Thoracic aorta (tissue), 2 donors: ENCODE measurements at places on chromosomes 5 and 9. TPM values are rescaled to one million over a fixed set of nuclear protein-coding genes. Genes with fewer than 3 reads are reported as not detected.
A peak's percentile ranks its signal among the peaks of the same experiment; 100 is the strongest.

The CD74 gene
- 1,048 TPM for total RNA-seq

The TPPP gene
- total RNA-seq, result 13.0 TPM

The IL9 gene
- total RNA-seq, result not detected

The SLCO4C1 gene
- total RNA-seq, result 0.35 TPM

The AK3 gene
- 72.9 TPM for total RNA-seq

The ANGPTL2 gene
- total RNA-seq, result 18.6 TPM

The LYRM7 gene
- 5.2 TPM for total RNA-seq

The LHX3 gene
- total RNA-seq, result not detected

The FAM120AOS gene
- 48.5 TPM for total RNA-seq

The SLC12A7 gene
- total RNA-seq, result 18.4 TPM

The GMCL2 gene
- total RNA-seq, result not detected

The GHR gene
- 6.4 TPM for total RNA-seq

The KCNT1 gene
- 0.54 TPM for total RNA-seq

The ESM1 gene
- total RNA-seq, result 3.9 TPM

GRCh38 chr9:8114826-8115225 lies 315.2 kb upstream of the DMAC1 start:
- no peaks in the 10 kb centered on the region for H3K36me3 ChIP-seq
- no peak for DNase-seq
- H3K4me3 ChIP-seq, result no peak overlapping the region
- no peak overlapping the region for H3K27ac ChIP-seq

DNA sequence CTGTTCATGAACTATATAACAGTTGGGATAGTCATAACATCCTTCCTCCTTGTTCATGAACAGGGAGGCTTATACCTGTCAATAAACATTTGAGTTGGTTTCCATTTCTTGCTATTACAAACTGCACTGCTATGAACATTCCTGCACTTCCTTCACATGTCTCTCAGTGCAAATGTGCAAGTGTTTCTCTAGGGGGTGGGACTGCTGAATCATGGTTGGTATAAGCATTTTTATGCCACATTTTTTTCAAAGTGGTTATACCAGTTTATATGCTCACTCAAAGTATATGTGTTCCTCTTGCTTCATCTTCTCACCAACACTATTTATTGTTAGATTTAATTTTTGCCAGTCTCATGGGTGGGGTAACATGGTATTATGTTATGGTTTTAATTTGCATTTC lies 25.8 kb upstream of the TPD52L3 start:
- no peaks in the 10 kb centered on the region for H3K4me1 ChIP-seq
- no peak overlapping the region for H3K27ac ChIP-seq
- DNase-seq, result no peak
- H3K36me3 ChIP-seq, result no peaks in the 10 kb centered on the region
- H3K27me3 ChIP-seq, result no peaks in the 10 kb centered on the region

DNA sequence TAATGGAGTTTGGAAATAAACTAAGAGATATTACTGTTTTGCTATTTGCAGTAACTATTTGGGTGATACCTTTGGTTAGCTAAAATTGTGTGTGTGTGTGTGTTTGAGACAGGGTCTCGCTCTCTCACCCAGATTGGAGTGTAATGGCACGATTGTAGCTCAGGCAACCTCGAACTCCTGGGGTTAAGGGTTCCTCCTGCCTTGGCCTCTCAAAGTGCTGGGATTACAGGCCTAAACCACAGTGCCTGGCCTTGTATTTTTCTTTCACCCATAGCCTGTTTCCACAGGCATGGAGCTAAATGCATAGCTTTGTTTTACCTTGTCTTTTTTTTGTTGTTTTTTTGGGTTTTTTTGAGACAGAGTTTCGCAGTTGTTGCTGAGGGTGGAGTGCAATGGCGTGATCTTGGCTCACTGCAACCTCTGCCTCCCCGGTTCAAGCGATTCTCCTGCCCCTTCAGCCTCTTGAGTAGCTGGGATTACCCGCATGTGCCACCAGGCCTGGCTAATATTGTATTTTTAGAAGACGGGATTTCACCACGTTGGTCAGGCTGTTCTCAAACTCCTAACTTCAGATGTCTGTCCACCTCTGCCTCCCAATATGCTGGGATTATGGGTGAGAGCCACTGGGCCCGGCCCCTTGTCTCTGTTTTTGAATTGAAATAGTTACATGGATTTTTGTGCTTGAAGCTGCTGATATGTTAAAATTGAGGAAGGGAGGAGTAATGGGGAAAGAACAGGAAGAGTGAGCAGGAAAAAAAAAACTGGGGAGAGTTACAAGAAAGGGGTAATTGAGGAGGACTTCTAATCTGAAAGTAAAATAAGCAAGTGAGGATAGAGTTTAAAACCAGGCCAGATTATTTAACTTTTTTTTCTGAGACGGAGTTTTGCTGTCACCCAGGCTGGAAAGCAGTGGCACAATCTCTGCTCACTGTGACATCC lies 5.7 kb downstream of the GPBP1 start:
- peaks cover 74% of the 10 kb centered on the region for H3K4me1 ChIP-seq
- no peaks in the 10 kb centered on the region for H3K36me3 ChIP-seq
- no peaks in the 10 kb centered on the region for H3K27me3 ChIP-seq
- peak overlapping the region; percentile 50 for H3K27ac ChIP-seq

DNA sequence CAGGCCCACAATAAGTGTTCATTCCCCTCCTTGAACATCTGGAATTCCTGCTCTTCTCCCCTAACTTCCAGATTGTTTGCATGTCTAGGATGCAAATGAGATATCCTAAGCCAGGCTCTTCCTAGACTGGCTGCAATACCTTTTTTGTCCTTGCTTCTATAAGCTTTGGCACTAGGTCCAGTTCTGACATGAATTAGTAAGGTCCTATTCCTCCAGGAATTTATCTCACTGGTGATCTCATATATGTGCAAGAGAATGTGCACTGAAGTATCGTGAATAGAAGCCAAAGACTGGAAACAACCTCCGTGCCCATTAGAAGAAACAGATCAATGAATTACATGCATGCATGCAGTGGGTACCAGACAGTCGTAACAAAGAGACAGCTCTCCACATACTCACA lies 25.2 kb downstream of the DUSP1 start:
- no peaks in the 10 kb centered on the region for H3K36me3 ChIP-seq
- H3K27me3 ChIP-seq, result no peaks in the 10 kb centered on the region

- H3K27ac ChIP-seq, result no peak overlapping the region
- no peaks in the 10 kb centered on the region for H3K36me3 ChIP-seq
- no peaks in the 10 kb centered on the region for H3K4me1 ChIP-seq
- H3K27me3 ChIP-seq, result no peaks in the 10 kb centered on the region
- H3K4me3 ChIP-seq, result no peak overlapping the region
These were observed 29.5 kb upstream of the OSMR start for GRCh38 chr5:38816083-38817030.

DNA sequence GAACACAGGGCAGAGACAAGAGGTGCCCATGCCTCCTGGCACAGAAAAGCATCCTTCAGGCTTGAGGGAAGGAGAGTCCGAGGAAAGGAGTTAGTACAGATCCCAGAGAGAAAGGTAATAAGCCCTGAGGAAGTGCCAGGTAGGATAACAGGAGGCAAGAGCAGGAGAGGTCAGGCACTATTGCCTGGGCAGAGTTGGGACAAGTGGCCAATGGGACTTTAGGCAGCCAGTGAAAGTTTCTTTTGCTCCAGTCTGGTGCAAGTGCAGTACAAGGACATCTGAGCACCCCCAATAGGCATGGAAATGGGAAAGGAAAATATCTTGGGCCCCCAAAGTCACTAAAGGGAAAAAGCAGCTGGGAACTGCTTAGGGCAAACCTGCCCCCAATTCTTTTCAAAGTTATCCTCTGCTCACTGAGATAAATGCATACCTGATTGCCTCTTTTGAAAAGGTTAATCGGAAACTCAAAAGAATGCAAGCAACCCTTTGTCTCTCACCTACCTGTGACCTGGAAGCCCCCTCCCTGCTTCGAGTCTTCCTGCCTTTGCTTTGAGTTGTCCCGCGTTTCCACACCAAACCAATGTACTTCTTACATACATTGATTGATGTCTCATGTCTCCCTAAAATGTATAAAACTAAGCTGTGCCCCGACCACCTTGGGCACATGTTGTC lies 46.5 kb downstream of the ELOVL7 start:
- H3K36me3 ChIP-seq, result no peaks in the 10 kb centered on the region
- no peak for DNase-seq
- H3K4me1 ChIP-seq, result no peaks in the 10 kb centered on the region

GRCh38 chr5:97929383-97929782 lies 746.3 kb upstream of the RIOK2 start:
- no peaks in the 10 kb centered on the region for H3K27me3 ChIP-seq
- no peak overlapping the region for H3K27ac ChIP-seq
- H3K4me3 ChIP-seq, result no peak overlapping the region
- no peak for DNase-seq
- no peaks in the 10 kb centered on the region for H3K4me1 ChIP-seq

- no peak overlapping the region for H3K27ac ChIP-seq
- H3K4me3 ChIP-seq, result no peak overlapping the region
- H3K4me1 ChIP-seq, result no peaks in the 10 kb centered on the region
- H3K27me3 ChIP-seq, result no peaks in the 10 kb centered on the region
- no peaks in the 10 kb centered on the region for H3K36me3 ChIP-seq
These were observed 10.7 kb downstream of the IDNK start for GRCh38 chr9:83633676-83634075.

GRCh38 chr5:138651058-138651766 lies 76.0 kb upstream of the HSPA9 start:
- DNase-seq, result no peak
- no peaks in the 10 kb centered on the region for H3K4me1 ChIP-seq
- H3K36me3 ChIP-seq, result no peaks in the 10 kb centered on the region
- no peaks in the 10 kb centered on the region for H3K27me3 ChIP-seq
- no peak overlapping the region for H3K27ac ChIP-seq

- no peak for DNase-seq
- no peak overlapping the region for H3K4me3 ChIP-seq
- H3K27me3 ChIP-seq, result no peaks in the 10 kb centered on the region
- no peaks in the 10 kb centered on the region for H3K4me1 ChIP-seq
These were observed 46.2 kb downstream of the TENT4A start for GRCh38 chr5:6759401-6759800.

- H3K27ac ChIP-seq, result no peak overlapping the region
- DNase-seq, result no peak
- peaks cover 4% of the 10 kb centered on the region for H3K4me1 ChIP-seq
These were observed 169.2 kb downstream of the EDIL3 start for GRCh38 chr5:84215521-84215920.

GRCh38 chr5:143824851-143825720 lies 13.1 kb downstream of the HMHB1 start:
- no peaks in the 10 kb centered on the region for H3K27me3 ChIP-seq
- no peak overlapping the region for H3K27ac ChIP-seq
- no peaks in the 10 kb centered on the region for H3K36me3 ChIP-seq
- no peak overlapping the region for H3K4me3 ChIP-seq

- DNase-seq, result no peak
- no peak overlapping the region for H3K4me3 ChIP-seq
- H3K4me1 ChIP-seq, result peaks cover 20% of the 10 kb centered on the region
- no peak overlapping the region for H3K27ac ChIP-seq
- H3K27me3 ChIP-seq, result no peaks in the 10 kb centered on the region
These were observed 32.1 kb downstream of the MTMR12 start for GRCh38 chr5:32280656-32281081.

DNA sequence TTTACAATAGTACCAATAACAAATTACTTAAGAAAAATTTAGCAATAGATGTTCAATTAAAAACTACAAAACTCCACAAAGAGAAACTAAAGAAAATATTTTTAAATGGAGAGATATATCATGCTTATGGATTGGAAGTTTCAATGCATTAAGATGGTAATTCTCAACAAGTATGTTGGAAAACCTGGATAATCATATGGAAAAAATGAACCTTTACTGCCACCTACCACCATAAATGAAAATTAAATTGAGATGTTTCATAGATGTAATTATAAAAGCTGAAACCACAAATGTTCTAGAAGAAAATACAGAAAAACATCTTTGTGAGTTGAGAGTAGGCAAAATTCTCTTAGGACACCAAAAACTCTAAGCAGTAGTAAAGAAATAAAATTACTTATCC lies 121.7 kb downstream of the ANKRD18B start:
- no peak for DNase-seq
- H3K4me1 ChIP-seq, result no peaks in the 10 kb centered on the region
- no peaks in the 10 kb centered on the region for H3K27me3 ChIP-seq
- H3K27ac ChIP-seq, result no peak overlapping the region
- H3K36me3 ChIP-seq, result no peaks in the 10 kb centered on the region

DNA sequence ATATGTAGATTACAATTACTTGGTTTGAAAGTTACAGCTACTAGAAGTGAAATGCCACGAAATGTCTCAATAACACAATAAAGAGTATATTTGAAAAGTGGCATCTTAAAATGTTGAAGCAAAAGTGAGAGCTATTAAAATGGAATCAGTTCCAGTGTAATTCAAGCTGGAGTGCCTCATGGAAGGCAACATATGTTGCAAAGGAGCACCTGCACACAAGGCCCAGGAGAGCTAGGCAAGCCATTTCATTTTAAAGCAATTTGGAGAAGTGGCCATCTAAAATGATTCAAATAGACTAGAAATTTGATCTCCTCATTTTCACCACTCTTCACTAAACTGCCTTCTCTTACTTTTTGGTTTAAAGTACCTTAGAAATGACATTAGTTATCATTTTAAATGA lies 167.8 kb downstream of the GABRB2 start:
- H3K36me3 ChIP-seq, result no peaks in the 10 kb centered on the region
- H3K4me3 ChIP-seq, result no peak overlapping the region
- no peaks in the 10 kb centered on the region for H3K4me1 ChIP-seq
- no peaks in the 10 kb centered on the region for H3K27me3 ChIP-seq
- DNase-seq, result no peak

GRCh38 chr5:113757508-113757907 lies 244.0 kb downstream of the YTHDC2 start:
- DNase-seq, result no peak
- H3K36me3 ChIP-seq, result no peaks in the 10 kb centered on the region
- H3K27me3 ChIP-seq, result no peaks in the 10 kb centered on the region

GRCh38 chr5:54362434-54362833 lies 52.1 kb upstream of the ARL15 start:
- H3K4me1 ChIP-seq, result peaks cover 9% of the 10 kb centered on the region
- no peak overlapping the region for H3K27ac ChIP-seq
- no peaks in the 10 kb centered on the region for H3K36me3 ChIP-seq
- DNase-seq, result no peak
- H3K27me3 ChIP-seq, result no peaks in the 10 kb centered on the region

DNA sequence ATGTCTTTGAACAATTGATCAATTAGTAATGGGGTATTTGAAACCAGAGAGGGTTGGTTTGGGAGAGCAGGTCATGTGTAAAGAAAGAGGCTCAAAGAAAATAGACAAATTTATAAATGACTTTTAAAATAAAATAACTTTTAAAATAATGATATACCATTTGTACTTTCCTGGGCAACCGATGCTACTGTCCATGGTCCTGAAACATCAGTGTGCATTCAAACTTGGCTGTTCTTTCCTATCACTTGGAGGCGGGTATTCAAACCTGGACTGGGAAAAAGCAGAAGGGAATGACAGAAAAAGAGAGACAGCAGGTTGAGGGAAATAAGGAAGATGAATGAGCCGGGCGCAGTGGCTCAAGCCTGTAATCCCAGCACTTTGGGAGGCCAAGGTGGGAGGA lies 1446.4 kb upstream of the WWC1 start:
- no peak for DNase-seq
- H3K4me3 ChIP-seq, result no peak overlapping the region
- H3K36me3 ChIP-seq, result no peaks in the 10 kb centered on the region
- no peaks in the 10 kb centered on the region for H3K27me3 ChIP-seq
- H3K4me1 ChIP-seq, result no peaks in the 10 kb centered on the region

GRCh38 chr5:11803436-11803835 lies 100.8 kb downstream of the CTNND2 start:
- no peak overlapping the region for H3K27ac ChIP-seq
- no peaks in the 10 kb centered on the region for H3K27me3 ChIP-seq
- H3K4me3 ChIP-seq, result no peak overlapping the region
- no peaks in the 10 kb centered on the region for H3K36me3 ChIP-seq
- no peak for DNase-seq

GRCh38 chr5:138461343-138462125 lies 3.7 kb upstream of the EGR1 start:
- H3K27me3 ChIP-seq, result no peaks in the 10 kb centered on the region
- peaks cover 43% of the 10 kb centered on the region for H3K4me1 ChIP-seq
- H3K27ac ChIP-seq, result peak overlapping the region; percentile 17
